ENCODE measurements at places on chromosomes 12 and 14.

GRCh38 chr12:49298160-49298559, 3.2 kb downstream of the PRPH start:
- peak; percentile 26 for DNase-seq

GRCh38 chr14:24613747-24614146, 4.3 kb upstream of the GZMH start:
- no peak for DNase-seq

DNA sequence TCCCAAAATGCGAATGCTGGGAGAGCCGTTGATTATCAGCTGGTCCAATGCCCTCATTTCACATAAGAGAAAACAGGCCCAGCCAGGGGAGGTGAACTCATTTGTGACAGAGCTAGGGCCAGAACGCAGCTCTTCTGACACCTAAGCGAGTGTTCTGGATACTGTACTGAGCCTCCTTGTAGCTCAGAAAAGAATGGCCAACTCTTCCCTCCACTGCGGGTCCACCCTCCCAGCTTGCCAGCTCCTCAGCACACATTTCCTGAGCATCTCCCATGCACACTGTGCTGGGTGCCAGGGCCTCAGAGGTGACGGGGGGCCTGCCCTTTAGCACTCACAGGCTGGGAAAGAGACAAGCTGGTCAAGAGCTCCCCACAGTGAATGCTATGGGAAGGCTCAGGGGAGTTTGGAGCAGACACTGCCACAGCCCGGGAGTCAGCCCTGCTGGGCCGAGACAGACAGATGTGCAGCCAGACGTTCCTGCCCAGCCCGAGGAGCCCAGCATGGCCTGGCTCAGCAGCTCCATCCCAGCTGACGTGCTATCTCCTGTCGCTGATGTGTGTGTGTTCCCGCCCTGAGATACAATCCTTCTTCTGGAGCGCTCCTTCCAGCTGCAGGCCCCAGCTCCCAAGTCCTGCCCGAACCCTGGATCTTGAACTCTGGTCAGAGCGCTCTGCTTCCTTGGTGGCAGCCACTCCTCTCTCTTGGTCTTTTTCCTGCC, 3.5 kb downstream of the CMTM5 start:
- no peak for DNase-seq

DNA sequence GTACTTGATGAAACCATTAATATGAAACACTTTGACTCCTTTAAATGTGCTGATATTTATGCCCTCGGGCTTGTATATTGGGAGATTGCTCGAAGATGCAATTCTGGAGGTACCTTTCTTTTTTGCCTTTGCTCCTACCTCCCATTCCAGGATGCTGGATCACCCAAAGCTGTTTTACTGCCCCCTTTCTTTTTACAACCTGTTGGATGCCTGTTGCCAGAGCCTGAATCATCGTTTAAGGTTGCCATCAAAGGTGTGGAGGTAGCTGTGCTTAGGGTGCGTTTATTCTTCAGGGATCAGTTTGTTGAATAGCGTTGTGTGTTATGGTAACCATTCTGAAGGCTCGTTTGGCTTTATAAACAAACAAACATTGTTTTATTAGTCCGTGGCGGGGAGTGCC, 19.9 kb upstream of the TAMALIN start:
- no peak for DNase-seq

- no peak for DNase-seq
Observed at GRCh38 chr14:40762685-40763084, 844.0 kb upstream of the LRFN5 start.
